T-helper 17 cell (primary cell): ENCODE measurements at places on chromosomes 7 and 10.

GRCh38 chr7:41237956-41238355 lies 464.9 kb downstream of the INHBA start:
- H3K36me3 ChIP-seq, result no peaks in the 10 kb centered on the region
- no peak overlapping the region for H3K4me3 ChIP-seq
- no peak overlapping the region for H3K27ac ChIP-seq

- H3K4me3 ChIP-seq, result no peak overlapping the region
- H3K4me1 ChIP-seq, result no peaks in the 10 kb centered on the region
- H3K27ac ChIP-seq, result no peak overlapping the region
- no peak for DNase-seq
- H3K36me3 ChIP-seq, result peaks cover 5% of the 10 kb centered on the region
- H3K27me3 ChIP-seq, result peaks cover 16% of the 10 kb centered on the region
These were observed 111.7 kb upstream of the STEAP1B start for GRCh38 chr7:22611758-22612079.

DNA sequence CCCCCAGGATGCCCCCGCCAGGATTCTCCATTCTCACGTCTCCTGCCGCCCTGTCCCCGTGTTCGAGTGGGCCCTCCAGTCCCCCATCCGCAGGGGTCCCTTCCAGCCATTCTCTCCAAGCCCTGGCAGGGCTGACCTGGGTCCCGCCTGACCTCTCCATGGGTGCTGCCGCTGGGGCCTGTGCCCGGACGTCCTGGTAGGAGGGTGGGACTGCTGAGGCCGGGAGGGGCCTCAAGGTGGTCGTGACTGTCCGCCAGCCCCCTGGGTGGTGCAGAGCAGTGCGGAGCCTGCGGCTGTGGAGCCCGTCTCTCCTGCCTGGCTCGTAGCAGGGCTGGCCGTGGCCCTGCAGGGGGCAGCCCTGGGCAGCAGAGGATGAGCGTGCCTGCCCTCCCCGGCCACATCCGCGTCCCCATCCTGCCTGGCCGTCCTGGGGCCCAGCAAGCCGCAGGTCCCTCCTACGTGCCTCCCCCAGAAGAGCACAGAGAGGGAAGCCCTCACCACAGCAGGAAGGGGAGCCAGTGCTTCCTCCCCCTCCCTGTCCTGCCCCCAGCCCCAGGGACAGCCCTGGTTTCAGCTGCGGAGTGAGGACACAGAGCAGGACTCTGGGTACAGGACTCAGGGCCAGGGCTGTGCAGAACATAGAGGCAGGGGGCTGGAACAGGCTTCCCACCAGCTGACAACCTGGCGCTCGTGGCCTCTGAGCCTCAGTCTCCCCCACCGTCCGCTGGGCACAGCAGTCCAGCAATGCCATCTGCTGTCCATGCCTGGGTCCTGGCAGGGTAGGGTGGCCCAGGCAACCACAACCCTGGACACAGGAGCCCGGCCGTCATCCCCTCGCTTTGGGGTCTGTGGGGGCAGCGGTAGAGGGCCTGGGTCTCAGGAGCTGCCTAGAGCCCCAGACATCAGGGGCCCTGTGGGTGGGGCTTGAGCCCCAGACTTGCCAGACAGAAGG lies 1.5 kb upstream of the GRIFIN start:
- peak; percentile 43 for DNase-seq
- no peak overlapping the region for H3K4me3 ChIP-seq
- H3K36me3 ChIP-seq, result no peaks in the 10 kb centered on the region
- no peaks in the 10 kb centered on the region for H3K27me3 ChIP-seq
- peaks cover 3% of the 10 kb centered on the region for H3K4me1 ChIP-seq
- no peak overlapping the region for H3K27ac ChIP-seq

- H3K27ac ChIP-seq, result peak overlapping the region; percentile 39
- no peak for DNase-seq
- H3K27me3 ChIP-seq, result peaks cover 51% of the 10 kb centered on the region
- H3K36me3 ChIP-seq, result peaks cover 4% of the 10 kb centered on the region
- H3K4me1 ChIP-seq, result peaks cover 4% of the 10 kb centered on the region
These were observed 14.9 kb downstream of the OR9A2 start for GRCh38 chr7:143012001-143012400.

- no peak overlapping the region for H3K4me3 ChIP-seq
- no peak for DNase-seq
- H3K27ac ChIP-seq, result no peak overlapping the region
These were observed 27.8 kb upstream of the LBX1 start for GRCh38 chr10:101257084-101257483.

DNA sequence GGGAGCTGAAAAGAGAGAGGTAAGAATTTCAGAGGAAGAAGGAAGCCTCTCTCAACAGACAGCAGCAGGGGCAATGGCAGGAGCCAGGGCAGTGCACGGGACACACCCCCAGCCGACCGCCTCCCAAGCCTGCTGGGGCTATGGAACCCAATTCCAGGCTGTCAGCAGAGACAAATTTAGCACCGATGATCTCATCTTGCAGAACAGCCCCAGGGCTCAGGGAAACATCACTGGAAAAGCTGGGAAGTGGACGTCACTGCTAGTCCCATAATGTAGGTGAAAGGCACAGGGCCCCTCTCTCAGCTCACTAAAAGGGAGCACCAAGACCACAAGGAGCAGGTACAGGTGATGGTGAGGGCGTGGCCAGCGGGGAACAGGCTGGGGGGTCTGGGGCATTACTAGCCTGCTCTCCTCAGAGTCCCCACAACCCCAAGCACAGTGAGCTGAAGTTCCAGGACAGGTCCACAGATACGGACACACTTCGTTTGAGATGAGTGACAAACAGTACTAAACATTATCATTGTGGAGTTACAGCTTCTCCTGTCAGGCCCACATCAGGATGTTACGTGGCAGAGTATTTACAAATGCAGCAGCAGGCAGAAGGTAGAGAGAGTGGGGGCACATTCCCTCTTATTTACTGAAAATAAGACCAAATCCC lies 103.7 kb downstream of the PLXNA4 start:
- no peaks in the 10 kb centered on the region for H3K36me3 ChIP-seq
- DNase-seq, result no peak
- peak overlapping the region; percentile 82 for H3K27ac ChIP-seq
- H3K27me3 ChIP-seq, result peaks cover 30% of the 10 kb centered on the region

GRCh38 chr10:130014263-130015074 lies 50.4 kb upstream of the EBF3 start:
- peaks cover 34% of the 10 kb centered on the region for H3K27me3 ChIP-seq
- DNase-seq, result no peak
- no peaks in the 10 kb centered on the region for H3K36me3 ChIP-seq
- H3K27ac ChIP-seq, result no peak overlapping the region

- peaks cover 10% of the 10 kb centered on the region for H3K27me3 ChIP-seq
- no peak for DNase-seq
- H3K4me1 ChIP-seq, result no peaks in the 10 kb centered on the region
- no peaks in the 10 kb centered on the region for H3K36me3 ChIP-seq
These were observed 5.2 kb upstream of the SEMA3C start for GRCh38 chr7:80924090-80924489.

GRCh38 chr7:5838761-5839500 lies 41.7 kb upstream of the OCM start:
- peak overlapping the region; percentile 90 for H3K27ac ChIP-seq
- no peaks in the 10 kb centered on the region for H3K27me3 ChIP-seq
- peaks cover 25% of the 10 kb centered on the region for H3K4me1 ChIP-seq
- no peak for DNase-seq
- H3K36me3 ChIP-seq, result peaks cover 2% of the 10 kb centered on the region
- H3K4me3 ChIP-seq, result peak overlapping the region; percentile 76

GRCh38 chr10:65570143-65571010 lies 1355.5 kb upstream of the LRRTM3 start:
- no peaks in the 10 kb centered on the region for H3K36me3 ChIP-seq
- no peak for DNase-seq
- H3K4me1 ChIP-seq, result peaks cover 2% of the 10 kb centered on the region
- H3K27ac ChIP-seq, result no peak overlapping the region
- no peak overlapping the region for H3K4me3 ChIP-seq

DNA sequence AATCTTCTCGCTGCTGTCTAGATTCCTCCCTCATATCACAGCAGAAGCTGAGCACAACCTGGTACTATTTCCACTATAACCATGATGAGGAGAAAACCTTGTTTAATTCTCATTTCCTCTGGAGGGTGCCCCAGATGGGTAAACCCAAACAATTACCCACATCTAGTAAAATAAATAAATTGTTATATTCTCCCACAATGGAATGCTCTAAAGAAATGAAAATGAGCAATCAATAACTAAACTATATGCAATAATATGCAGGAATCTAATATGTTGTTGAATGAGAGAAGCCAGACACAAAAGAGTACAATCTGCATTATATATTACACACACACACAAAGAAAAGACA lies 37.0 kb downstream of the SGMS1 start:
- H3K27ac ChIP-seq, result no peak overlapping the region
- no peak for DNase-seq
- peaks cover 28% of the 10 kb centered on the region for H3K4me1 ChIP-seq
- no peak overlapping the region for H3K4me3 ChIP-seq

- no peaks in the 10 kb centered on the region for H3K27me3 ChIP-seq
- H3K36me3 ChIP-seq, result peaks cover 2% of the 10 kb centered on the region
- no peak for DNase-seq
- no peaks in the 10 kb centered on the region for H3K4me1 ChIP-seq
- no peak overlapping the region for H3K27ac ChIP-seq
These were observed 42.0 kb upstream of the OIT3 start for GRCh38 chr10:72851509-72851908.

GRCh38 chr10:114879541-114880158 lies 58.1 kb downstream of the FHIP2A start:
- peak; percentile 15 for DNase-seq
- H3K4me3 ChIP-seq, result no peak overlapping the region
- H3K27ac ChIP-seq, result peak overlapping the region; percentile 3
- peaks cover 60% of the 10 kb centered on the region for H3K27me3 ChIP-seq
- H3K36me3 ChIP-seq, result peaks cover 3% of the 10 kb centered on the region
- H3K4me1 ChIP-seq, result peaks cover 17% of the 10 kb centered on the region

DNA sequence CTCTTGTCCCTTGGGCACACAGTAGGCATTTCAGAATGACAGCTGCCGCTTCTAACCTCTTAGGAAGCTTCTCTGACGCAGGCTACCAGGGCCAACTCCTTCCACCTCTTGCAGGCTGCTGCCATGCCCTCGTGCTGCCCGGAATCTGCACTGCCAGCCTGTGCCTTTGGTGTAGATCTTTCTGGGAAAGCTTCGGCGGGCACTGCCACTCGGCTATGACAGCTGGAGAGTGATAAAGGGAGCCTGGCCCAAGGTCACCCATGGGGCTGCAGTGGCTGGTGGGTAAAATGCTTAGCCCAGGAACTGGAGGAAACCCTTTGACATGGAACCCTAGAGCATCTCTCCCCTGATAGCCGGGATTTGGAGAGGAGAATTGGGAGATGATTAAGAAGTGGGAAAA lies 78.0 kb upstream of the C1QL3 start:
- no peak overlapping the region for H3K4me3 ChIP-seq
- DNase-seq, result no peak
- no peaks in the 10 kb centered on the region for H3K27me3 ChIP-seq

DNA sequence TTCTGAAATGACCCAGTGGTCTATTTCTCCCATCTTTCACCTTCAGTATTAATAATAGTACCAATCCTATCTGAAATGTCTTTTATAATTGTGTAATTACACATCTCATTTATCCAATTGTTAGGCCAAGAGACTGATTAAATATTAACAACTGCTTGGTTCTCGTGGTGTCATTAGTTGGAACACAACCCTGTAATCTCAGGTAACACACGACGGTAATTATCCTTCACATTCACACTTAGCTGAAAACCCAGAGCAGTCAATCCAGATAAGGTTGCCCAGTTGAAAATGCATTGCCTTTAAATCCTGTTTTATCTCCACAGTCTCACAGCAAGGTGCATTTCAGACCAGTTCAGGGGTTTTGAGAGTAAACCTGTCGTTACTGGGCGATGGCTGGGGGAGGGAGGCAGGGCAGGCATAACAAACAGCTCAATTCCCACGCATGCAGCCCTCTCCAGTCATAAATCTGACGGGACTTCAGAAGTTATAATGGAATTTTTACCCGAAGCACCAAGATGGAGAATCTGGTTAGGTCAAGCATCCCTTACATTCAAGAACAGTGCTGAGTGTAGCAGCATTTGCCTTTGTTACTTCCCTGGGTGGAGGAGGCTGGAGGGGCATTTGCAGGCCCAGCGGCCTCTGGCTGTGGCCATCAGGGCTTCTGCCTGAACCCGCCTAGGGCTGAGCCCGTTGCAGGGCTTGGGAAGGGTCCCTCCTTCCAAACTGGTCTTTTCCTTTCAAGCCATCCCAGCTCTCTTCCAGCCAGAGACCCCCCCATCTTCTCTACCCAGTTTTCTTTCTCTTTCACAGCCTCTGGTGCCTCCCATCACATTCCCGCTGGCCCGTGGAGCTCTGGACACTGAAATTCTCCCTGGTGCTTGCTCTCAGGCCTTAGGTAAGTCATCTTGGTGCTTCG lies 201.0 kb upstream of the LYZL2 start:
- peaks cover 7% of the 10 kb centered on the region for H3K27me3 ChIP-seq
- no peak overlapping the region for H3K27ac ChIP-seq
- H3K4me3 ChIP-seq, result no peak overlapping the region
- H3K4me1 ChIP-seq, result peaks cover 2% of the 10 kb centered on the region
- no peak for DNase-seq
- H3K36me3 ChIP-seq, result no peaks in the 10 kb centered on the region

DNA sequence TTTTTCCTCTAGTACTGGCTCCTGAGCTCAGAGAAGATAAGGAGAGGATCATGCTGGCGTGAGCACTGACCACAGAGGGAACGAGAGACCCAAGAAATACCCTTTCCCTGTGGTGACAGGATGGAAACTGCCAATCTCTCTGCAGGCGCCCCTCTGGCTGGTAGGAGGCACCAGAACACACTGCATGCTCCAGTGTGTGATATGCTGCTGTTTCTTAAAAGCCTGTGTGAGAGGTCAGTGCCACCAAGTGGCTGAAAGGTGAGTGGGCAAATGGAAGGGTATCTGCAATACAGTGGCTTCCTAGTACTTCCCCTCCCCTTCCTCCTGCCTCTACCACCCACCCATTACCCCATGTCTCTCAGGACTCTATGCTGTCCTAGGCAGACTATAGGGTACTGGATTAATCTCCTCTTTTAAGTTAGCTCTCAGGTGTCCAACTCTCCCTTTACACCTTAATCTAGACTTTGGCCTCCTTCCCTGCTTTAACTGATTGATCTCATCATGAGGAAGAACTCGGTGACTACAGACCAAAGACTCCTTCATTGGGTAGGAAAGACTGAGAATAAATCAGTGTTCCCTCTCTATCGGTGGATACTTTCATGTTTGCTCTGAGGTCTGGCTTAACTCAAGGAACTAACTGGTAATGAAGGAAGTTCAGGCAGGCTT lies 283.6 kb downstream of the ADRA2A start:
- H3K27ac ChIP-seq, result no peak overlapping the region
- no peaks in the 10 kb centered on the region for H3K36me3 ChIP-seq
- peaks cover 50% of the 10 kb centered on the region for H3K27me3 ChIP-seq
- no peak overlapping the region for H3K4me3 ChIP-seq
- no peak for DNase-seq

- no peak overlapping the region for H3K4me3 ChIP-seq
- H3K27me3 ChIP-seq, result no peaks in the 10 kb centered on the region
- no peak for DNase-seq
- no peaks in the 10 kb centered on the region for H3K36me3 ChIP-seq
These were observed 8.5 kb upstream of the ARHGAP19 start for GRCh38 chr10:97300980-97301379.
